ENCODE measurements at places on chromosomes 1 and 21.
A peak's percentile ranks its signal among the peaks of the same experiment; 100 is the strongest.

- no peak for DNase-seq
Observed at GRCh38 chr1:220999872-221000863, 120.9 kb downstream of the HLX start.

DNA sequence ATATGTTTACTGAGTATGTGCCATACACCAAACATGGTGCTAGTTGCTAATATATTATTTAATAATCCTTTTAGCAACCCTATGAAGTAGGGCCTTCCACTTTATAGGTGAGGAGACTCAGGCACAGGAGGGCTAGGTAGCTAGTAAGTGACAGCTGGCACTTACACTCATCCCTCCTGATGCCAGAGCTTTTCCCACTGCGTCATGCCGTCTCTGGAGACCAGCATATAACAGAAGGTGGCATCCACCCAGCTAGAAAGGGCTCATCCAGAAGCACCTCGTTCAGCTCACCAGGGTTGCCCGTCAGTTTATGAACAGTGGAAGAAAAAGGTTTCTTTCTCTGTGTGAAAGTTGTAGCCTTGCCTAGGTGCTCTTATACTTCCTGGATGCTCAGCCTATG is 108.9 kb downstream of the NOS1AP start:
- DNase-seq = no peak

DNA sequence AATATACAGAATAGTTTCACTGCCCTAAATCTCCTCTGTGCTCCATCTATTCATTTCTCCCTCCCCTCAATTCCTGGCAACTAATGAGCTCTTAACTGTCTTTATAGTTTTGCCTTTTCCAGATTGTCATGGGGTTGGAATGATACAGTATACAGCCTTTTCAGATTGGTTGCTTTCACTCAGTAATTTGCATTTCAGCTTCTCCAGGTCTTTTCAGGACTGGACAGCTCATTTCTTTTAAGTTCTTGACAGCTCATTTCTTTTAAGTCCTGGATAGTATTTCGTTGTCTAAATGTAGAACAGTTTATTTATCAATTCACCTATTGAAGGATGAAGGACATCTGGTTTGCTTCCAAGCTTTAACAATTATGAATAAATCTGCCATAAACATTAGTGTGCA is 22.6 kb downstream of the KRTAP21-3 start:
- no peak for DNase-seq

DNA sequence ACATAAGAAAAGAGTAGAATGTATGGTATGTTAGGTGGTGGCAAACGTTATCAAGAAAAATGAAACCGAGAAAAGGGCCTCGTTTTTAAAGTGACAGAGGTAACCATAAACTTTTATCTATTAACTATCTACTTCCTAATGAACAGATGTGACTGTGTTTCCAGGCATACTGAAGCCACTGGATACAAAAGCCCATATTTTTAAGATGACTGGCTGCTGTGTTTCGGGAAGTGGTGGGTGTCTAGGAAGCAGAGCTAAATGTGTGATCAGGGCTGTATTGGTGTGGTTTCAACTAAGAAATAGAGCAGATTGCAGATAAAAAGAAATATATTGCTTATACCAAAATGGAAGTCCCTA is 71.8 kb downstream of the CHRM3 start:
- DNase-seq = no peak

DNA sequence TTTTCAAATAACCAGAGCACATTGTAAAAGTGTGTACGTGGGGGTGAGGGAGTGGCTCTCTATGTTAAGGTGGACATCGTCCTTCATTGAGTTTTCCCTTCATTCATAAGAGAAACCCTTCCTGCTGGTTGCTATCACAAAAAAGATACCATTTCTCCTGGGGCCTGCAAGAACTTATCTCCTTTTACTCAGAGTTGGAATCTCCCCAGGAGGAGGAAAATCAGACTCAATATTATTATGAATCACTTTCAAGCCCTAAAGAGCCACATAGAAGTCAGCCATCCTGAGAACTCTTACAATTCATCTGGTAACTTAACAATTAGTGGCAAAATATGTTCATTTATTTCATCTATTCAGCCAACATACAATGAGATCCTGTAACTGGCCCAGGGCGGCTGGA is 27.1 kb upstream of the TGFBR3 start:
- DNase-seq = no peak

- DNase-seq = no peak
Observed at GRCh38 chr1:243236604-243237252, 18.4 kb downstream of the CEP170 start.

GRCh38 chr1:38022810-38023209 is 10.3 kb downstream of the UTP11 start:
- DNase-seq = no peak

- peak; percentile 63 for DNase-seq
Observed at GRCh38 chr21:42974832-42975820, 764 bp downstream of the PKNOX1 start.

- DNase-seq = no peak
Observed at GRCh38 chr1:30805304-30806003, 47.9 kb upstream of the LAPTM5 start.

GRCh38 chr1:30750731-30751291 is 6.8 kb downstream of the LAPTM5 start:
- no peak for DNase-seq

- DNase-seq = no peak
Observed at GRCh38 chr1:244046907-244047611, 4.0 kb upstream of the ZBTB18 start.

DNA sequence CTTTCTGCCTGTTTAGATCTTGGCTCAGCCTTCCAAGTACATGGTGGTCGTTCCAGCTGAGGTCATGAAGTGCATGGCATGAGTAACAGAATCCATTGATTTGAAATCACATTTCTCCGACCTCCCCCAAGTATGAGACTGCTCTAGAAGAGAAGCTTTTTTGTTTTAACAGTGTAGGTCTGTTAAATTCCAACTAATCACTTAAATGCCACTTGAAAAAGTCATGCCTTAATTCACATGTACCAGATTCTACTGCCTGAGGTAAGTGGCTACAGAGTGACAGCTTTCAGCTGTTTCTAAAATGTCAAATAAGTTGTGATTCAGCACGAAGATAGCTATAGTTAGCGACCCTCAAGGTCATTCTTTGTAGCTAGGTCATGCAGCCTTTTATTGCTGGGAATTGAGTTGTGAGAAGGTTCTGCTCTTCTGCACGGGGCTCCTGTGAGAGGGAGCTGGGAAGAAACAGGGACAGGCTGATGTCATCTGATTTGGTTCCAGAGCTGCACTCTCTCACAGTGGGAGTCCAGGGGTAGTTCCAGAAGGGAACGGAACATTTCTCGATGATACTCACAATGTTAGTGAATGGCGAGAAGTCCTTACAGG is 112.7 kb downstream of the VPS13D start:
- DNase-seq = no peak

GRCh38 chr1:226711976-226712741 is 26.9 kb downstream of the ITPKB start:
- no peak for DNase-seq

DNA sequence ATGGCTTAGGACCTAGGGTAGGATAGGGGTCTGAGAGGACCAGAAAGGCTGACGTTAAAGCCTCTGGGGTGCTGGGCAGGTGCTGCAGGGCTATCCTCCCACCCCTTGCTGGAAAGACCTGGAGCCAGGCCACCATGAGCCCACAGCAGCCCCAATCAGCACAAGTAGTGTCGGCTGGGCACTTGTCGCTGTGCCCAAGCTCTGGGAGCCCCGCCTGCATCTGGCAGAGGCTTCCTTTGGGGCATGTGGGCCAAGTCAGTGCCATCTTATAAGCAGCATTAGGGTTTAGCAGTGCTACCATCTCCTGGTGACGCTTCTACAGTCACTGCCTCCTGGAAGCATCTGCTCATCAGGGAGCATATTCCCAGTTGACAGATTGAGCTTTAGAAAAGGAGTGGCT is 31.3 kb downstream of the MAN1C1 start:
- no peak for DNase-seq

DNA sequence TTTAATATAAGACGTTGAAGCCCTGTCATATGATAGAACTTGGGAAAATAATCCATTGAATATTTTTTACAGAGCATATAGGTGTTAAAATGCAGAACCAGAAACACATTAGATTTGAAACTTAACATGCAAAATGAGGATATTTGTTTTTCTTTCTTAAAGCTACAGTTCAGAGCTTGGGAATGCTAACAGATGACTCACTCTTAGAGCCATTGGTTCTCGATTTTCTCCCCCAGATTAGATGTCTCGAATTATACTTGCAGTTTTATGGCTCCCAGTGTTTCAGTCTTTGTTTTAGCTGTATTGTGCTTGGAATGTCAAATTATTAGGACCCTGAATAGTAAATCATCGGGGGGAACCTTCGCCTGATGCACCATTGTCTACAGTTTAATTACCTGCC is 575.7 kb upstream of the ZP4 start:
- DNase-seq = no peak

- DNase-seq = peak; percentile 64
Observed at GRCh38 chr1:156625436-156626078, 6.3 kb downstream of the HAPLN2 start.

DNA sequence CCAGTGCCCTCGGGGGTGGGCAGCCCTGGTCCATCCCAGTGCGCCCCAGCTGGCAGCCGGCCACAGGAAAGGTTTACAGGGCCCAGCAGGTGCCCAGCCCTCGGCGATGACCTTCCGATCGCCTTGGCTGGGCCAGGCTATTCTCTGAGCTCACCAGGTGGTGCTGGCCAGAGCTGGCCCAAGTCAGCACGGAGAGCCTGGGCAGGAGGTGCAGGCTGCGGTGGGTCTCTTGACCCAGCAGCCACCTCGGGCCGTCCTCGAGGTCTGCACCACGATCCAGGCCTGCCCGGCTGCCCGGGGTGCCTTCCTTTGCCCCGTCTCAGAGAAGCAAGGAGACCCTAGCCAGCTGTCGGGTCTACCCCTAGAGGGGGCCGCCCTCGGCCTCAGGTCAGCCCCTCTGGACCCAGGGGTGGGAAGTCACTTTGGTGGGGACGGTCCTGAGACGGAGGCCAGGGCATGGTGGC is 370 bp downstream of the PERM1 start:
- DNase-seq = no peak

DNA sequence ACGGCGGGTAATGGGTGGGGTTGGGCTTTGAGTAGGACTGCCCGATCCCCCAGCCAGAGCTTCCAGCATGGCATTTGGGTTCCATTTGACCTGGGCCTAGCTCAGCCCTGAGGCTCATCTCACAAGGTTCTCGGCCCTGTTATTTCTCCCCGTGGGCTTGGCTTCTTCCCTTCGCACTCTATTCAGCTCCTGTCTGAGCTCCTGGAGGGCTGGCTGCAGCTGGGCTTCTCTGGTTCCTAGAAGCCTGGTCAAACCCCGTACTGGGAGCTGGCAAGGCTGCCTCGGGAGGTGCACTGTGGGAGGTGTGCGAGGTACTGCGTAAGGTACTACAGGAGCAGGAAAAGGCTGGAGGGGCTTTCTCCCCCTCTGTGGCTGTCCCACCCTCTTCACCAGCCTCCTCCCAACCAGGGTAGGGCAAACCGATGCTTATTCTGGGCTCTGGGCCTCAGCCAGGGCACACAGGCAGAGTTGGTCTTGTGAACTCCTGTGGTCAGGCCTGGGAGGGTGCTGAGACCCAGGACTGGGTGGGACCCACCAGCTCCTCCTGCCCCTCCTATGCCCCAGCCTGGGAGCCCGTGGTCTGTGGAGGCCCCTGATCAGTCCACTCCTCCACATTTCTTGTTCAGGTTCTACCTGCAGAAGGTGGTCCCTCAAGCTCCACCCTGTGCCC is 814 bp downstream of the A3GALT2 start:
- no peak for DNase-seq

GRCh38 chr1:174982971-174983689 is 16.6 kb upstream of the CACYBP start:
- no peak for DNase-seq

- DNase-seq = no peak
Observed at GRCh38 chr1:44571712-44572571, 102.3 kb downstream of the TMEM53 start.

- DNase-seq = no peak
Observed at GRCh38 chr1:247551721-247552120, 2.8 kb downstream of the GCSAML start.

DNA sequence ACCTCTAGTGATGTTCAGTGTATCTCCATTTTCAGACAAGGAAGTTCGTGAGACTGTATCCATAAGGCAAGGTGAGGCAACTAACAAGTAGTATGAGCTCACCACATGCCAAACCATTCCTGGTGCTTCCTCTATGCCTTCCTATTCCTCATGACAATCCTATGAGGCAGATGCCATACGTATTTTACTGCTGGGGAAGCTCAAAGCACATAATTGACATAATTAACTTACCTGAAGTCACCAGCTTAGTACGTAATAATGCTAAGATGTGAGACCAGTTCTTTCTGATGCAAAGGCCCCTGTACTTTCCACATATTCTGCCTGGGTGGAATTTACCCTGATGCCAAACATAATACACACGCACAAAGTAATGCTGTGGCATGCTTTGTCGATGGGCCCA is 83.6 kb upstream of the NFIA start:
- no peak for DNase-seq

- no peak for DNase-seq
Observed at GRCh38 chr1:56977910-56978309, 12.1 kb upstream of the C8B start.

- no peak for DNase-seq
Observed at GRCh38 chr1:112717263-112717873, 2.2 kb upstream of the PPM1J start.

- DNase-seq = no peak
Observed at GRCh38 chr21:31612894-31613785, 46.4 kb upstream of the SOD1 start.

- DNase-seq = no peak
Observed at GRCh38 chr1:62688687-62689085, 500 bp upstream of the DOCK7 start.

GRCh38 chr1:164579381-164579780 is 20.4 kb downstream of the PBX1 start:
- no peak for DNase-seq

GRCh38 chr1:183572721-183573120 is 17.5 kb downstream of the NCF2 start:
- no peak for DNase-seq

DNA sequence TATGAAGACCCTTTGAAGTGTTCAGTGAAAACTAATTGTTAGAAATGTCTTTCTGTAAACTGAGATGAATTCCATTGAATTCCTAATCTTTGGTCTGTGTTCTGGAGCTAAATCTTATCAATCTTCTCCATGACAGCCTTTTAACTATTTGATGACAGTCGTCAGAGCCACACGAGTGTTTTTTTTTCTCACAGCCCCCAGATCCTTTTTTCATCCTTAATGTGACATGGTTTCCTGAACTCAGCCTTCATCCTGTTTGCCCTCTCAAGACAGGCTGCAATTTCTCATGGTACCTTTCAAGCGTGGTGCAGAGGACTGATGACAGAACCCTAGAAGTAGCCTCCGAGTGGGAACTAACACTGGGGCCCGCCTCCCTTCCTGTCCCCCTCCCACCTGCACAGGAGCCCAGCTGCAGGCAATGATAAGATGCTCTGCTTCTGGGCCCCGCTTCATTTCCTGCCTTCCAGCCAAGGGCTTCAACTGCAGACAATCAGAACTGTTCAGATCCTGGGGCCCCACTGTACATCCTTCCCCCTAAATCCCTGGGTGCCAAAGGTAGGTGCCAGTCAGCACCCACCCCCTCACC is 114.6 kb upstream of the VAV3 start:
- DNase-seq = no peak

- no peak for DNase-seq
Observed at GRCh38 chr1:106680216-106680615, 376.3 kb upstream of the PRMT6 start.

- no peak for DNase-seq
Observed at GRCh38 chr1:202586018-202586821, 124.0 kb downstream of the SYT2 start.

All from activated T-helper 9 cell treated with anti-CD3 and anti-CD28 coated beads, Interleukin-2, amount 50 U/mL, for 16 hours (primary cell).